ENCODE measurements at places on chromosomes 12 and 14.

DNA sequence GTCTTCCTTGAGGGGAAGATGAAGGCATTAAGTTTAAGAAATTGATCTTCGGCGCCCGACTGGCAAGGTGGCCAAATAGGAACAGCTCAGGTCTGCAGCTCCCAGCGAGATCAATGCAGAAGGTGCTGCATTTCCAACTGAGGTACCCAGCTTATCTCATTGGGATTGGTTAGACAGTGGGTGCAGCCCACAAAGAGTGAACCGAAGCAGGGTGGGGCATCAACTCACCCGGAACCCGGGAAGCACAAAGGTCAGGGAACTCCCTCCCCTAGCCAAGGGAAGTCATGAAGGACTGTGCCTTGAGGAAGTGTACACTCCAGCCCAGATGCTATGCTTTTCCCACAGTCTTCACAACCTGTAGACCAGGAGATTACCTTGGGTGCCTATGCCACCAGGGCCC is 45.2 kb upstream of the AVPR1A start:
- DNase-seq = no peak

GRCh38 chr14:92644970-92645515 is 103.4 kb downstream of the LGMN start:
- no peak for DNase-seq

GRCh38 chr12:10279937-10280336 is 27.7 kb upstream of the KLRD1 start:
- DNase-seq = no peak

DNA sequence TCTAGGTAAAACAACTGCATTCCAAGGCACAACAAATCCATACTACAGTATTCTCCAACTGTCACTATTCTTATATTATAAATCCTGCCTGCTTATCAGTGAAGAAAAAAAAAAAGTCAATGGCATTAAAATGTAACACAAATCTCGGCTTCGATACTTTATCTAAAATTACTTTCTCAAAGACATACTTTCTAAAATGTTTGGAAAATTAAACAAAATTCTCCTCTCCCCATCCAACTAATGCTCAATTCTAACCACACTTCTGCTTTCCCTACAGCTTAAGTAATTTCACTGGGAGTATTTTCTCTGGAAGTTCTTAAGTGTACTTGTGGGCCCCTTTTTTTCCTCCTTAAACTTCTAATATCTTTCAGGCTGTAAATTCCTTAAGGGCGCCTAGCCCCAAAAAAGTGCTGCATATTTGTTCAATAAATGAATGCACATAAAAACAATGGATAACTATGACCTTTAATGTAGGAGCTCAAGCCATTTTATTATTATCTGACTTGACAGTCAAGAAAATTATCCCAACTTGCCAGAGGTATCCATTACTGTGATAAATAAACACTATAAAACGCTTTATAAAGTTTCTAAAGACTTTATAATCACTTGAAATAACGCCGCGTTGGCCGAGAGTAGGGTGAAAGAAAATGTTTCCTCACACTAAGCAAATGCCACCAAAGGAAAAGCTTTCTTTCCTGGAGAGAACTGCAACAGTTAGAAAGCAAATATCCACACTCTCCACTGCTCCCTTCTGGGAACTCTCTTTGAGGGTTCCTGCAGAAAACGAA is 977 bp downstream of the HEATR5A start:
- no peak for DNase-seq

Measured in CD4-positive, alpha-beta T cell treated with Interleukin-6 for 4 hours (primary cell).